Pons (tissue), 1 donor: ENCODE measurements at places on chromosomes 7 and 10.

DNA sequence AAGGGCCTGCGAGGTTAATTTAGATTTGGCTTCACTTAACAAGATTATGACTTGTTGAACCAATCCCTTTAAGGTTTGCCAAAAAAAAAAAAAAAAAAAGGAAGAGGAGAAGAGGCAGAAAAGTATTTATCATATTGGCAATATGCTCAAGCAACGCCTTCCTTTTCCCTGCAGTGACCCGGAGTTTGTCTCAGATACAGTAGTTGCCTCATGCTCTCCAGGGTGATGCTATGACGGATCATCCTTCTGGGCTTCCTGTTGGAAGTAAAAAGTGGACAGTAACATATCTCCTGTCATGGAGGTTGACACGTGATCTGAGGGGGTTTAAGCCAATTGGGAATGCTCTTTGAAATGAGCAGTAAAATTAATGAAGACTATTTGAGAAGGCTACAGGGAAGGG, 117.3 kb downstream of the BMPER start:
- DNase-seq, result no peak

DNA sequence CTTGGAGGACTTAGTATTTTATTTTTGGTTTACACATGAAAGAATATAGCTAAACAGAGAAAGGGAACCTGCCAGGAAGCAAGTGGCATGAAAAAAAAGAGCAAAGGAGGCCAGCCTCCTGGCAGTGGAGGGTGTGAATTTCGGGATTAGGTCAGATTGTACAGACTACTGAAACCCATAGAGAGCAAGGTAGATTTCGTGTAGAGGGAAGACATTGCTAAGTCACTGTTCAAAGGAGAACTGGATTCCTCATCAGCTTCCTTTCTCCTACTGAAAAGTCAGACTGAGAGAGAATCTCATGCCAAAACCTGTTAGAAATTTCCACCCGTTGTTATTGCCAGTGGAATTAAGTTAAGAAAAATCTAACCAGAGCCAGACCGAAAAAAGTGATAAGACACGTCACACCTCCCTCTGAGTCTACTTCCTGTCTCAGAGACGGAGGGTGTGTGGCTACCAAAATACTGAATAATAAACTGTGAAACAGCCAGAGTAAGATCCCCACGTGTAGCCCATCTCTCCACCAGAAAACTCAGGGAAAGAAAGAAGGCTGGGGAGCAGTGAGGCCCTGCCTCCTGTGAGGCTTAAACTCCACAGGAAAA, 118.8 kb downstream of the SKIDA1 start:
- DNase-seq, result no peak

GRCh38 chr7:130380861-130381455, 664 bp downstream of the CPA1 start:
- DNase-seq, result no peak

- DNase-seq, result no peak
Observed at GRCh38 chr10:31618541-31619291, 299.7 kb downstream of the ZEB1 start.

- peak; percentile 44 for DNase-seq
Observed at GRCh38 chr7:95718577-95719410, 53.6 kb upstream of the DYNC1I1 start.

DNA sequence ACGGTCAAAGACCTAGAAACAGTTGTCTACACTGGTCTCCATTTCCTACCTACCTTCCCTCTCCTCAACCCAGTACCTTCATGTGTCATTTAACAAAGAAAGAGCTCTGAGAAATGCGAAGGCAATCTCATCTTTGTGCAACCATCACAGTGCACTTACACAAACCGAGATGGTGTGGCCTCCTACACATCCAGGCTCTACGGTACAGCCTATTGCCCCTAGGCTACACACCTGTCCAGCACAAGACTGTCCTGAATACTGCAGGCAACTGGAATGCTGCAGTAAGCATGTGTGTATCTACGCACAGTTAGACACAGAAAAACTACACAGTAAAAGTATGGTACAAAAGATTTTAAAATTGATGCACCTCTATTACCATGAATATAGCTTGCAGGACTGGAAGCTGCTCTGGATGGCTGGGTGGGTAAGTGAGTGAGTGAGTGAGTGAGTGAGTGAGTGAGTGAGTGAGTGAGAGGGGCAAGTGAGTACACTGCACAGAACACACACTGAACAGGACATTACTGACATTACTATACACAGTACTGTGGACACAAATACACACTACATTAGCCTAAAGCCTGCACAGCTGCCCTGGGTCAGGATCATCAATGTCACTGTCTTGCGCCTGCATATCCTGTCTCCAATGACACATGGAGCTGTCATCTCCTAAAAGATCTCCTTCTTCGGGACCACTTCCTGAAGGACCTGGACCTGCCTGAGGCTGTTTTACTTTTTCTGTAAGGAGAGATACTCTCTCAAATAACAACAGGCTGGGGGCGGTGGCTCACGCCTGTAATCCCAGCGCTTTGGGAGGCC, 18.5 kb downstream of the ITGB1 start:
- no peak for DNase-seq

DNA sequence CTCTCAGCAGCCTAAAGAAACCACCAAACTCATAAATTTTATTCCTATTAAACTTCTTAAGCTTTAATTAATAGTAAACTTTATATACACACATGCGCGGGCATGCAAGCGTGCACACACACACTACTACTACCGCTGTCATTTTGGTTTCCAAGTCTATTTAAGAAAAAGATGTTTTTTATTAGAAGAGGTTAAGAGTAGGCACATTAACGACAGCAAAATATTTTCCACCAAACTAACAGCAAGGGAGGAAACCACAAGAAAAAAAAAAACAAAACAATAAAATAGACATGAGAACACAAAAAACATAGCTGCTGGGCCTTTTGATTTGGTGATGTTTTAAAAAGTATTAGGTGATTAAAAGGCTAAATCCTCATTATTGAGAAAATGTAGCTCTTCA, 28.6 kb downstream of the RTKN2 start:
- no peak for DNase-seq

DNA sequence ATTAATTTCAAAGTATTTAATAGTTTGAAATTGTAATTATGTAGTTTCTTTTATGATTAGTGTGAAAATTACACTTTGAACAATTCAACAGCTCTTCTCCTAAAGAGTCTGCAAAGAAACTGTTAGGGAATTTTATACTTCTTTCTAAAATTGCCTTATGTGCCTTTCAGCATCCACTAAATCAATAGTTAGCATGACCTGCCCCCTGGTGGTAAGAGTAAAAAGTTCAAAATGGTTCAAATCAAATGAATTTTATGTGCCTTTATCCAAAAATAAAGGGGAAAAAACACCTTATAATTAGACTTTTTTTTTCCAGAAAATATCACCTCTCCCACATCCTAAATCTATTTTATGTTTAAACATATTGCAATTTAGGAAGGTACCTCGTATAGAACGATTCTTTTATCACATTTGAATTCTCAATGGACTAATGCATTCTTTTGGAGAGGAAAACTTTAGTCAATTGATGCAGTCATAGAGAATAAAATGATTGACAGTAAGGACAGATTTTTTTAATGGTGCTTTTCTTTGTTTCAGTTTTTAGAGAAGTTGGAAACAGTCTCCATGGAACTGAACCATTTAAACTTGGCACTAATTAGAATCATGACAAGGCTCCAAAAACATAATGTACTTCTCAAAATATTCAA, 163.7 kb downstream of the SEMA3D start:
- peak; percentile 80 for DNase-seq

- DNase-seq, result no peak
Observed at GRCh38 chr7:27739301-27739908, 557 bp upstream of the TAX1BP1 start.

DNA sequence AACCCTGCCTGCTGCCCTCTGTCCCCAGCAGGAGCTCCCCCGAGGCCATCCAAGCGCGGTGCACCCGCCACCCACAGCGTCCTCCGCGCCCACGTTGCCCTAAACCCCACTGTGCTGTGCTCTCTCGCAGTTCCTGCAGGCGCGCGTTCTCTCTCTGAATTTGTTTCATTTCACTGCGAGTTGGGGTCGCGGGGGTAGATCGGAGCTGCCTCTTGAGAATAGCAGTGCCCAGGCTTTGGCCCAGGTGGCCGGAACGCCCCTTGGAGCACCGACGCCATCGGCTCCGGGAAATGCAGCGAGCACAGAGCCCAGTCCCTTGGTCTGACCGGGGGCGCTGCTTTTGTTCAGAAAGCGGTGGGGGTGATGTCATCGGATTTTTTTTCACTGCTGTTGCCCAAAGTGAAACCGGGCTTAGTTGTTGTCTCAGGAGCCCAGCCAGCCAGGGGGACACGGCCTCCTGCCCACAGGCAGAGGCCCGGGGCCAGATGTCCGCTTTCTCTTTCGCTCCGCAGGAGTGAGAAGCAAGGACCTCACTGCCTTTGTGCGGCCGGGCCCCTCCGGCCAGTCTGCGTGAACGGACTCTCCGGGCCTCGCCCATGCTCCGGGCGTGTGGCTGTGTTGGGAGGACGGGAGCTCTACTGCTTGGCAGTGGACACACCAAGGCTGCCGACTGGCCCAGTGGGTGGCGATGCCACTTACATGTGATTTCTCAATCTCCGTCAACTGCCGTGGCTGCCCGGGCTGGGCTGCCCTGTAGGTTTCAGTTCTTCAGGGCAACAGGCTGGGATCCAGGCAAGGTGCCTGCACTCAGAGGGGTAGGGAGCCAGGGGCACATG, 43.1 kb downstream of the FOXK1 start:
- peak; percentile 80 for DNase-seq

- DNase-seq, result no peak
Observed at GRCh38 chr7:45293295-45293942, 135.8 kb downstream of the RAMP3 start.

DNA sequence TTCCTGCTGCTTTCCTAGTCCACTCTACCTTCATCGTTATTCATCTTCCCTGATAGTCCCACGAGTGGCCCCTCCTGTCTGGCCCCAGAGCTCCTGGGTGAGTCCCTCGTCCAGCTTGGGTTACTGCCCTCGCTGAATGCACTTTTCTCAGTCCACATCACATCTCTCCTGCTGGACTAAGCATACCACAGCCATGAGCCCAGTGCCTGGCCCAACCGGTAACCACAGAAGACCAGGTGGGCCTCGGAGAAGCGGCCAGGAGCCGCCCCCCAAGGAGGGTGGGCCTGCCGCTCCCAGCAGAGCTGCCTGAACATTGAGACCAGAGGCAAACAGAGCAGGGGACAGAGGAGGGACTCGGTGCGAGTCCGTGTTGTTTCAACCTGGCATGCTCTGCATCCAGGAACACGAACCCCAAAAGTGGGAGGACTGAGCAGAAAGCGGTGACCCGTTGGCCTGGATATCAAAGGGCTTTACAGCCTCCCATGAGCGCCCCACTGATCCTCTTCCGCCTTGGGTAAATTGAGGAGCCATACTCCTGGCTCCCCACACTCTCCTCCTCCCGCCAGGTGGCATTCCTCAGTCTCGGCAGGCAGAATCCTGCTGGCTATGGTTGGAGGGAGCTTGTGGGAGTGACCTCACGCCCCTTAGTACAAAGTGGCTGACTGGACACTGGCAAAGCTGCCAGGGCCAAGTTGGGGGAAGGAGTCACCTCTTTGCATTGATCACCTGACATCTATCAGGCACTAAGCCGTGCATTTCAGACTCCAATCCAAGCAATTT, 13.3 kb downstream of the TMEM72 start:
- no peak for DNase-seq
